NCI-H1417 treated with DMSO at 0.1 percent for 48 hours (cell line): ENCODE measurements at places on chromosomes 16 and 17.

DNA sequence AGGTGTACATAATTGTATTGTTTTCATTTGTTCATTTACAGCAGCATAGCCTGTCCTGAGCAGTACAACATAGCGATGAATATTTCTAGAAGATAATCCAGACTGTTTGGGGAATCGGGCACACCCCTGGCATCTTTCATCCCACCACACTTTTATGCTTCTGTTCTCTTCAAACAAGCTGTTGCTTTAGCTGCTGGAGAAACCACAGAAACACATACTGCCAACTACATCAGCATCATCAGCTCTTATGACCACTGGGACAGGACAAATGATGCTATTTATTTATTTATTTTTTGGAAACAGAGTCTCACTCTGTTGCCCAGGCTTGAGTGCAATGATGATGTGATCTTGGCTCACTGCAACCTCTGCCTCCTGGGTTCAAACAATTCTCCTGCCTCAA is 22.6 kb upstream of the HAPSTR1 start:
- no peak for DNase-seq

GRCh38 chr17:56786989-56787482 is 46.7 kb downstream of the C17orf67 start:
- no peak for DNase-seq

GRCh38 chr17:61353615-61354014 is 46.0 kb upstream of the TBX2 start:
- DNase-seq, result no peak

GRCh38 chr17:64621772-64622171 is 40.3 kb downstream of the SMURF2 start:
- no peak for DNase-seq

- no peak for DNase-seq
Measured at GRCh38 chr16:69663846-69664245, 62.5 kb downstream of the NQO1 start.

DNA sequence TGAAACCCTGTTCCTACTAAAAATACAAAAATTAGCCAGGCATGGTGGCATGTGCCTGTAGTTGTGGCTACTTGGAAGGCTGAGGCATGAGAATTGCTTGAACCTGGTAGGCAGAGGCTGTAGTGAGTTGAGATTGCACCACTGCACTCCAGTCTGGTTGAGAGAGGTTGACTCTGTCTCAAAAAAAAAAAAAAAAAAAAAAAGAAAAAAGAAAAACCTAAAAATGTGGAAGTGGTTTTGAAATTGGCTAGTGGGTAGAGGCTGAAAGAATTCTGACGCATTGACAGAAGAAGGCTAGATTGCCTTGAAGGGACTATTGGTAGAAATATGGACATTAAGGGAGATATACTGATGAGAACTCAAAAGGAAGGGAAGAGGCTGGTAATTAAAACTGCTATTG is 33.6 kb upstream of the CPPED1 start:
- no peak for DNase-seq

DNA sequence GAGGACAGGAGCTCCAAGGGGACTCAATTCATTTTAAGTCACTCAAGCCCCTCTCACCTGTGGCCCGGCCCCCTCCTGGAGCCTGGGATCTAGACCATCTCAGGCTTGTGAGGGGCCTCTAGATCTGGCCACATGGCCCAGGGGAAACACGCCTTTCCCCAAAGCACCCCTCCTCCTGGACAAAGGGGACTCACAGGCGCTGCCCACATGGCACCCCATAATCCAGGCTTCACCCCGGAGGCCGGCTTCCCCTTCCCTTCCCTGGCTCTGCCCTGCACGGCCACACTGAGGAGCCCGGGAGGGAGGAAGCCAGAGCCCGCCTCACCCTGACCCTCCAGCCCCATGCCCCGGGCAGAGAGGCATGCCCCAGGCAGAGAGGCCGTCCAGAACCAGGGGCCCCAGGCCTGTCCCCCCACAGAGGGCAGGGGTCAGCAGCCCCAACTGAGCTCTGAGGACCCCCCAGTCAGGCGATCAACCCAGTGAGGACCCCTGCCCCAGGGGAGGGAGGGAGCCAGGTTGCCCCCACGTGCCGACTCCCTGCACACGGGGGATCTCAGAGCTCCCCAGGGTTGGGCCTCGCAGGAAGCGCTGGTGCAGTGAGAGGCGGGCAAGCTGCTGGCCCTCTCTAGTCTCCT is 10.9 kb downstream of the HS3ST6 start:
- DNase-seq, result no peak

- no peak for DNase-seq
Measured at GRCh38 chr16:50841081-50841886, 99.4 kb downstream of the CYLD start.

GRCh38 chr17:72447251-72447640 is 326.4 kb downstream of the SOX9 start:
- DNase-seq, result no peak

GRCh38 chr16:19515757-19516156 is 6.1 kb downstream of the GDE1 start:
- no peak for DNase-seq

DNA sequence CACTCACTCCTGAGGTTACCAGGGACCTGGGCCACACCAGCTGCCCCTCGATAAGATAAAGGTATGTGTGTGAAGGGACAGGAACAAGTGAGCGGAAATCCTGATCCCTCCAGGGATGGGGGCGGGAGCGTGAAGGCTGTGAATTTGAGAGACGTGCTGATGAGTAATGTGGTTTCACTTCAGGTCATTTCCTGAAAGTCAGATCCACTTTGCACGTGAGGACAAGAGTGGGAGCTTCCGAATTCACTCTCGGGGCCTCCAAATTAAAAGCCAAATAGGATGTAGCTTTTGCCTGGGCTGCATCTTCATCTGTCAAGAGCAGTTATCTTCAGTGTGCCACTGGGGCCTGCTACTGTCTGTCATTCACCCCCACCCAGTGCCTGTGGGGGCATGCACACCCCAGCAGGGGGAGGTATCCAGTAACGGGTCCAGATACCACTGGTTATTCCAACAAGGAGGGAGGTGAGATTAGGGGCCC is 87.4 kb upstream of the LHX1 start:
- DNase-seq, result no peak

- DNase-seq, result no peak
Measured at GRCh38 chr17:51491416-51491815, 231.1 kb downstream of the UTP18 start.

GRCh38 chr16:3495176-3495575 is at the start of gene C16orf90:
Gene C16orf90, minus strand, starts transcription at chr16:3495489. Its CDS starts 68 bp downstream, at chr16:3495421.
- no peak for DNase-seq

- no peak for DNase-seq
Measured at GRCh38 chr17:49964769-49965523, 4.0 kb upstream of the DLX4 start.

DNA sequence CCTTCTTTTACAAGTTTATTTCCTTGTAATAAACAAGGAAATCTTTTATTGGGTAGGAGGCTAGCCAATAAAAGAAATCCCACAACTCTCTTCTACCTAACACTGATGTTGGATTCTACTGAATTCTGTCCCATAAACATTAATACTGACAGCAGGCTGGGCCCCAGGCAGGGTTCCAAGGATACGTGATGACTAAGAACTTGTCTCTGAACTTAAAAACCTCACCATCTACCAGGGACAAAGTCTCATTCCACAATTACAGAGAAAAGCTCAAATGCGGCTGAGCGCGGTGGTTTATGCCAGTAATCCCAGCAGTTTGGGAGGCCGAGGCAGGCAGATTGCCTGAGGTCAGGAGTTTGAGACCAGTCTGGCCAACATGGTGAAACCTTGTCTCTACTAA is 64.9 kb downstream of the ARHGAP17 start:
- DNase-seq, result no peak

DNA sequence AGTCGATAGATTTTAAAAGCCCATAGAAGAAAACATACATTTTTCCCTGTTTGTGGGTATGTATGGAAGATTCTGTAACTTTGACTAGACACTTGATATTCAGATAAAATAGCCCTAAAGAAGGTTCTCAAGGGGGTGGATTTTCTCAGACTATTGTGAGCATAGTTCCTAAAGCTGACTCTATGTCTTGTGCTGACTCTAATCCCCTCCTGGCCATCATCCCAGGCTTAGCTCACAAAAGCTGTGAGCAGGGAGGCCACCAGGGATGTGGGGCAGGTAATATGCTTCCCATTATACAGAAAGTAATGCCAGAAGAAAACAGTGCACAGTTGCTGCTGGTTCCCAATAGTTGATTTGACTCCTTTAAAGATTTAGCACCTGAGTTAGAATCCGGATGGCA is 32.0 kb downstream of the CDH13 start:
- DNase-seq, result no peak

DNA sequence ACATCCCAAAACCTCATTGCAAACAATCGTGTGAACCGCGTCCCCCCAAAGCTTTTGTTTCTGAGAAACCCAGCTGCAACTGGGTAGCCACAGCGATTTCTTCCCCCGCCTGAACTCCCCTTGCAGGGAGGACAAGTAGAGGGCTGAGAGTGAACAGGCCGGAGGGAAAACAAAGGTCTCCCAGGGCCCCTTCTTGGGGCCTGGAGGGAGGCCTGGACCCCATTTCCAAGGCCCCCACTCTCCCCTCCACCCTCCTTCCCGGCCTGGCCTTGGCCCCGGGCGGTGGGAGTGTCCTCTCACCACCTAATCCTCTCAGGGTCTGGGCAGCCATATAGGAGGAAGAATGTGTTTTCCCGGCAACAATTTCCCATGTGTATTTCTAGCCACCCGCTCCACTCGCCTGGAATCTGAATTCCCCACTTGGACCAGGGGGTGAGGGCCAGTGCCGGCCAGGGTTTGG is 2.6 kb downstream of the GLIS2 start:
- DNase-seq, result no peak

DNA sequence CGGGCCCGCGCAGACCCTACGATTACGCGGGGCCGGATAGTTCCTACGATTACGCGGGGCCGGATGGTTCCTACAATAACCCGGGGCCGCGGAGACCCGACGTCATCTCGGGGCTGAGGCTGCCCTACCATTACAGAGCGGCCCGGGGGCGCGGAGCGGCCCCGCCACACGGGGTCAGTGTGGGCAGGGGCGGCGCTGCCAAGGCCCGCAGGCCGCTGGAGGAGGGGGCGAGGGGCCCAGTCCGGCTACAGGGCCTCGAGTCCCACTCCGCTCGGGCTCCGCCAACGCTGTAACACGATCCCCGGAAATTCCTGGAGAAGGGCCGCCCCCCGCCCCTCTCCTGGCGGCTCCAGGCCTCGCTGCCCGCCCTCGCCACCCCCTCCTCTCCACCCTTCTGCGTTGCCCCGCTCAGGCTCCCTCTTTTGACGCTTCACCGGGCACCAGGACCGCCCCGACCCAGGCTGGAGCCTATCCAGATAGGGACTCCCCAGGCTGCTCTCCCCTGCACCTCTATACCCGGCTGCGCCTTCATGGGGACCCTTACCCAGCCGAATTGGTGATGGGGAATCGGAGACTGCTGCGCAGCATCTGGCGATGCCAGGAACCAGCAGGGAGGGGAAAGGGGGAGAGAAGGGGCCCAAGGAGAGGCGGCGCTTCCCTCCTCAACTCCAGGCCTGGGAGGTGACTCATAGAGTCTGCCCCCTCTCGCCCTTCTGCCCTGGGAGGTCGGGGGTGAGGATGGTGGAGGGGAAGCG is at the start of gene RAB34:
Gene RAB34, minus strand, starts transcription at position 291 of the 755 bp plus-strand sequence. CDS start 602 bp downstream, outside the sequence.
- no peak for DNase-seq

- DNase-seq, result no peak
Measured at GRCh38 chr16:55147396-55147795, 176.6 kb upstream of the IRX6 start.

DNA sequence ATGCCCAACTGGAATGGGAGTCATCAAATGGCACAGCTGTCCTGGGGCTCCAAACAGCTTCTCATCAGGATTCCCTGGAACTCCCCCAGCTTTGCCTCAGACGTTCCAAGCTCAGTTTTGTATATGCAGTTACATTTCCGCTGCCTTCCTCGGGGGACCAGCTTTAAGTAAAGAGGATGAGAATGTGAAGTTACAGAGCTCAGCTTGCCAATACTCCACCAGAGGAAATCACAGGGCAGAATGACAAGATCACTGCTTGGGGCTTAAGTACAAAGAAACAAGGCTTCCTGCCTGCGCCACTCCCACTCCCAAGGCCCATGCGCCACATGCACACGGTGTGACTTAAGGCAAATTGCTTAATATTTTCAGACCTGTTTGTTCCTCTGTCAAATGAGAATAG is 272.4 kb upstream of the CDH11 start:
- DNase-seq, result no peak

DNA sequence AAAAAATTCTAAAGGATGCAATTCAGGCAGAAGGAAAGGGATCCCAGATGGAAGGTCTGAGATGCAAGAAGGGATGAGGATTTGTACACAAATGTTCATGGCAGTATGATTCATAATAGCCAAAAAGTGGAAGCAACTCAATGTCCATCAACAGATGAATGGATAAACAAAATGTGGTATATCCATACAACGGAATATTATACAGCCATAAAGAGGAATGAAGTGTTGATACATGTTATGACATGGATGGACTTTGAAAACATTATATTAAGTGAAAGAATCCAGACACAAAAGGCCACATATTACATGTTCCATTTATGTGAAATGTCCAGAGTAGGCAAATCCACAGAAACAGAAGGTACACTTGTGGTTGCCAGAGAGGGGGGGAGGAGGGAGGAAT is 23.9 kb upstream of the GPATCH8 start:
- no peak for DNase-seq

DNA sequence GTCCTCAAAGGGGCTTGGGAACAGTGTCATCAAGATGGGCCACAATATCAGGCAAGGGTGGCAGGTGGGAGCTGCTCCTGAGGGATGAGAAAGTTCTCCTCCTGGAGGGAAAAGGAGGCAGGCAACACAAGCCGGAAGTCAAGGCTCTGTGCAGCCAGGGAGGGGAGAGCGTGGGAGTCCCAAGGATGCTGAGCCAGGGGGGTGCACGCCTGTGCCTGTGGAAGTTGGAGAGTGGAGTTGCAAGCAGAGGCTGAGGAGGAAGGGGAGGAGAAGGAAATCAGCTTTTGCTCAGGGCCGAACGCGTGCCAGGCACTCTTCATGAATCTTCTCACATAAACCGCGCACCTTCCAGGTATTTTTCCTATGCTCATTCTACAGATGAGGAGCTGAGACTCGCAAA is 7.4 kb upstream of the SLC13A2 start:
- DNase-seq, result no peak

- no peak for DNase-seq
Measured at GRCh38 chr17:27471321-27472269, 15.3 kb downstream of the KSR1 start.

- DNase-seq, result no peak
Measured at GRCh38 chr16:1501630-1502029, 8.5 kb downstream of the TELO2 start.

DNA sequence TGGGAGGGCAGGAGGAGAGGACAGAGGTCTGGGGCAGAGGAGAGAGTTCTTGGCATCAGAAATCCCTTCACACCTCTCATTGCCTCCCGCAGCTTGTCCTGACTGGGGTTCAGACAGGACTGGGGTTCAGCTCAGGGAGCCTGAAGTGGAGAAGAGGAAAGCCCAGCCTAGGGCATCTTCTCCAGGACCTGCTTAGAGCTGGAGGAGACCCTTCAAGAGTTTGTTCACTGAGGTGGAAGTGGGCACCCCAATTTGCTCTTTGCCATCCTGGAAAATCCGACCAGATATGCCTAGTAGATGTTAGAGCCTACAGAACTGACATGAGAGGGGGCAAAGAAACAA is 2.0 kb downstream of the HOXB3 start:
- no peak for DNase-seq

- no peak for DNase-seq
Measured at GRCh38 chr17:48575066-48575582, 3.0 kb downstream of the HOXB4 start.
